Stimulated activated naive CD4-positive, alpha-beta T cell treated with Interleukin-2 at 50 U/mL for 16 hours (primary cell): ENCODE measurements at places on chromosomes 1 and 21.

GRCh38 chr1:23282957-23283356 lies 61.1 kb downstream of the HNRNPR start:
- no peak for DNase-seq

DNA sequence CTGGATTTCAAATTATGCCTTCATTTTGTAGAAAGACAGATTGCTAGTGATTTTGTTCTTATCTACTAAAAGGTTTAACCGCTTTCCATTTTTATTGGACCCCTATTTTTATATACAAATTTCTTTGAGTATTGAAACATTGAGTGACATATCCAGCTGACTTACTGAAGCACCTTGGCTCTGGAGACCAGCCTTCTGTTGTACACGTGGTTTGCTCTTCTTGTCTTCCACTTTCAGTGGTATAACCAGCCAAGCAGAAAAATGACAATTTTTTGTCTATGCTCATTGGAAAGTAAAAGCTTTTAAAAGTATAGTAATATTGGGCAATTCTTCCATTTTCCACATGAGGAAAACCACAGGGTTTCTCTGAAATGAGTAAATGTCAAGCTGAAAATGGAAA lies 4.4 kb downstream of the F13B start:
- no peak for DNase-seq

DNA sequence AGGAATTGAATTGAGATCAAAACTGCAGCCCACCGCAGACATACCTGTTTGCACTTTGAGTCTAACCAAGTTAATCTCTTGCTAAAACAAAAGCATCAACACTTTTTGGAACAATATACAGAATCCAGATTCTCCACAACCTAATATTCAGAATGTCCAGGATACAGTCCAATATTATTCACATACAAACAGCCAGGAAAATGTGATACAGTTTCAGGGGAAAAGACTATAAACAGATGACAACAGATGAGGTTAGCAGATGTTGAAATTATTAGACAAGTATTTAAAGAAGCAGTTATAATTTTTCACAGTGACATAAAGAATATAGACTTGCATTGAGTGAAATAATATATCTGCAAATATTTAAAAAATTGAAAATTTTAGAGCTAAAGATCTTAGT lies 678.1 kb upstream of the CXADR start:
- no peak for DNase-seq

GRCh38 chr1:115313182-115313581 lies 24.9 kb downstream of the NGF start:
- no peak for DNase-seq

GRCh38 chr1:226091461-226091860 lies 28.9 kb downstream of the H3-3A start:
- no peak for DNase-seq

DNA sequence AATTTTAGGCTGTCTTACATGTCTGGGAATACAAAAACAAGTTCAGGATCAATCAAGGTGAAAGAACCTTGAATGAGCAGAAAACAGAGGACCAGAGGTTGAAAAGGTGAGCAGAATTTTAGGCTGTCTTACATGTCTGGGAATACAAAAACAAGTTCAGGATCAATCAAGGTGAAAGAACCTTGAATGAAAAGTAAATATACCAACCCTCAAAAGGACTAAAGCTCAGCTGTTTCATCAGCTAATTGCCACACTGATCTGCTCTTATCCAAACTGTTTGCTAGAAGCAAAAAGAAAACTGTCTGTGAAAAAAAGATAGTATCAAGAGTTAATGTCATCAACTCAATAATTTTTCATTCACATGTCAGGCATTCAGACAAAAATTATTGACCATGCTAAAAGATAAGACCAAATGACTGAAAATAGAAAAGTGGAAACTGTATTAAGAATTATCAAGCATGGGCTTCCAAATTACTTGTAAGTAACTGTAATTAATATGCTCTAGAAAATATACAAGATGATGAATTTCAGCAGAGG lies 69.2 kb downstream of the LTN1 start:
- DNase-seq = no peak

DNA sequence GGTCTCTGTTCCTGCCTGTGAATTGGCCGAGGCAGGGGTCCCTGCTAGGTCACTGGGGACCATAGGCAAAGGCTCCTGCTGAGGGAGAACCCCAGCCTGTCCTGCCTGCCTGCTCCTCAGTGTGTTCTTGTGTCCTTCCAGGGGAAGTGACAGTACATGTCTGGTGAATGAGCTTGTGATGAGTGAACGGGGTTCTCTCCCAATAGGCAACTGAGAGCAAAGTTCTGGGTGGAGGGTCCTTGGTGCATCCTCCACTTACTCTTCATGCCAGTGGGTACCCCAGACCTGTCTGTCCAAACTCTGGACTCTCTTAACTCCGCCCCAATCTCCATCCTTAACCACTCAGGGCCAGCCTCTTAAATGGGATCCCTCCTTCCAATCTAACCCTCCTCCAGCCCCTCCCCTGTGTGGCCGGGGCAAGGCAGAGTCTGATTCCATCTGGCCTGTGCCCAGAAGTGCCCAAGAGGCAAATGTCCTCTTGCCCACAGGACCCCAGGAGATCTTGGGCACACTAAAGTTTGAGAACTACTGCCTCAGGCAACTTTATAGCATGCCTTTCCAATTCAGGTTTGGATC lies 2.0 kb downstream of the XKR8 start:
- no peak for DNase-seq

DNA sequence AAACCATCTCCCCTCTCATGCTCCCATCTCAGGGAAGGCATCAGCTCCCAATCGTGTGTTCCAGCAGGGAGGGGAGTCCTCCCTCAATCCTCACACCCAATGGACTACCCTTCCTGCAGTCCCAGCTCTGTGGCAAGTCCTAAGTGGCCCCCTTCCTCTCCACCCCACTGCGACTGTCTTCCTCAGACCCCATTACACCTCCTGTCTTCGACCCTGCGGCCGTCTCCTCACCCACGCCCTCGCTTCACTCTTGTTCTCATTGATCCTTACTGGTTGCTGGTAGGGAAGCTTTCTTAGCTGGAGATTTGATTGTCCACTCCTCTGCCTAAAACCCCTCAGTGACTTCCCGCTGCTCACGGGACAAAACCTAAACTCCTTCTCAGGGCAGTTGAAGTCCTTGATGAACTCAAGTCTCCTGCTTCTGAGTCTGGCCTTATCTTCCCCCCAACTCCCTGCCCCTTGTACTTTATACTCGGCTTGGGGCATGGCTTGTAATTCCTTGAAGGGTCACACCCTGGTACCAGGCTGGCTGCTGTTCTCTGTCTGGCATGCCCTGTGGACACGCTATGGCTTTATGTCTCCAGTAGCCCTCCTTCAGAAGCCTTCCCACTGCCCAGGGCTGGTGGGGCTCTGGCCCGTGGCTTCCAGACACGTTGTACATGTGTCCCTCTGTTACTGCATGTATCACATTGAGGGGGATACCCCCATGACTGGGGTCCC lies 2.3 kb upstream of the EPS8L3 start:
- no peak for DNase-seq

DNA sequence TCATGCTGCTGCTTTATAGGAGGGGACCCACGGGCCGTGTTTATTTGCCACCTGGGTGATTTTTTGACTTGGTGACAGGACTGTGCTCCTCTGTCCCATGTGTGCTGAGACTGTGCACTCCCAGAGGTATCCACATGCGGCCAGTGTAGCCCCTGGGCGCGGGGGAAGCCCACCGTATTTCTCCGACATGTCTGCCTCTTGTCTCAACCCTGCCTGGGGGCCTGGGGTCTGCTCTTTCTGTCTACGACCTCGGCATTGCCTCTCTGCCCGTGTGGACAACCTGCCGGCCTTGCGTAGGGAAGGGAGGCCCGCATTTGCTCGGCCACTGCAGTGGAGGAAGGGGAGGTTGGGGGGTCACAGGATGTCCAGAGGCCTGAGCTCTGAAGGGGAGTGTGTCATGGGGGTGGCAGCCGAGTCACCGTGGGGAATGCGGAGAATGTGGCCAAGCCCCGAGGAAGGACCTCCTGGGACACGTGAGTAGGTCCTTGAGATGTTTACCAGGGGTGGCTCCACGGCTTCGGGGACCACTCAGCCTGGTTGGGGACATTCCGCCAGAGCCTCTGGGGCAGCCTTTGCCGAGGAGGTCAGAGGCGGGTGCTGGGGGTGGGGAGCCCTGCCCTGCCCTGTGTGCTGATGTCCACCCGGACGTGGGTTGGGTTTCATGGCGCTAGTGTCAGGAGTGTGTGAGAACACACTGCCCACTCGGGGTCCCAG lies 11.0 kb downstream of the PRKCZ start:
- no peak for DNase-seq

GRCh38 chr1:109315288-109315687 lies 8.5 kb upstream of the MYBPHL start:
- no peak for DNase-seq

GRCh38 chr21:36964827-36965719 lies 1.4 kb downstream of the HLCS start:
- no peak for DNase-seq

- DNase-seq = no peak
Observed at GRCh38 chr1:240031009-240031408, 60.7 kb upstream of the FMN2 start.

DNA sequence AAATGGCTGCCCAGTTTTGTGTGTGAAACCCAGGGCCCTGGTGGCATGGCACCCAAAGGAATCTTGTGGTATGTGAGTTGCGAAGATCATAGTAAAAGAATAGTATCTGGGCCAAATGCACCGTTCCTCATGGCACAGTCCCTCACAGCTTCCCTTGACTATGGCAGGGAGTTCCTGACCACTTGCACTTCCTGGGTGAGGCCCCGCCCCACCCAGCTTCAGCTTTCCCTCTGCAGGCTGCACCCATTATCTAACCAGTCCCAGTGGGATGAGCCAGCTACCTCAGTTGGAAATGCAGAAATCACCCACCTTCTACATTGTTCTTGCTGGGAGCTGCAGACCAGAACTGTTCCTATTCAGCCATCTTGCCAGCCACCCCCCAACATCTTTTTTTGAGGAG lies 63.0 kb downstream of the SLC5A9 start:
- DNase-seq = no peak

- DNase-seq = peak; percentile 24
Observed at GRCh38 chr1:224377676-224378006, 21.0 kb downstream of the CNIH4 start.

DNA sequence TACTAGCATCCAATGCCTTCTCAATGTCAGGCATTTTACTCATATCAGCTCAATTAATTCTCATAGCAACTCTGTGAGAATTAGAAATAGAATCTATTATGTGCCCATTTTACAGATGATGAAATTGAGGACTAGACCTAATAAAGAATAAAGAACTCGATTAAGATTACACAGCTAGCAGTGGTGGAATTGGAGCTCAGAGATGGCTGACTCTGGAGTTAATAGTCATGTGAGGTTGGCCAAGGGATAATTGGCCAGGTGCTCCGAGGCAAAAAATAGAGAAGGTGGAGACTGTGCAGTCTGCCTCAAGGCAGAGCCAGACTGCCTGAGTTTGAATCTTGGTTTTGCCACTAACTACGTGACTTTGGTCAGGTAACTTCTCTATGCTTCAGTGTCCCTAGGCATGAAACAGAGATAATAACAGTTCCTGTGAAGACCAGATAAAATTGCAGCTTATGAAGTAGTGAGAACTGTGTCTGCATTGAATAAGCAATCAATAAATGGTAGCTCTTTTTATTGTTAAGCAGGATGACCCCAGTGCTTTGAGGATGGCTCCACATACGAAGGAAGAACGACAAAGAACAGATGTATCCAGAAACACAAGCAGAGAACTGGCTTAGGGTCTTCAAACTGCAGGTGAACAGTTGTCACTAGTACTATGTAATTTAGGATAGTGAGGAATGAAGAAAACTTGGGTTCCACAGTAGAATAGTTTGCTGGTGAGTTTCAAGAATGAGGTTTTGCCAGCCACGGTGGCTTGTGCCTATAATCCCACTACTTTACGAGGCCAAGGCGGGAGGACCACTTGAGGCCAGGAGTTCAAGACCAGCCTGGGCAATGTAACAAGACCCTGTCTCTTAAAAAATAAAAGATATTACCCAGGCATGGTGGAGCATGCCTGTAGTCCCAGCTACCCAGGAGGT lies 6.9 kb upstream of the CCSAP start:
- no peak for DNase-seq

GRCh38 chr1:234706931-234707330 lies 97.0 kb upstream of the IRF2BP2 start:
- DNase-seq = no peak

- peak; percentile 10 for DNase-seq
Observed at GRCh38 chr1:178726087-178726517, 1.1 kb downstream of the RALGPS2 start.

GRCh38 chr21:35582731-35583130 lies 477.6 kb downstream of the SETD4 start:
- DNase-seq = no peak

DNA sequence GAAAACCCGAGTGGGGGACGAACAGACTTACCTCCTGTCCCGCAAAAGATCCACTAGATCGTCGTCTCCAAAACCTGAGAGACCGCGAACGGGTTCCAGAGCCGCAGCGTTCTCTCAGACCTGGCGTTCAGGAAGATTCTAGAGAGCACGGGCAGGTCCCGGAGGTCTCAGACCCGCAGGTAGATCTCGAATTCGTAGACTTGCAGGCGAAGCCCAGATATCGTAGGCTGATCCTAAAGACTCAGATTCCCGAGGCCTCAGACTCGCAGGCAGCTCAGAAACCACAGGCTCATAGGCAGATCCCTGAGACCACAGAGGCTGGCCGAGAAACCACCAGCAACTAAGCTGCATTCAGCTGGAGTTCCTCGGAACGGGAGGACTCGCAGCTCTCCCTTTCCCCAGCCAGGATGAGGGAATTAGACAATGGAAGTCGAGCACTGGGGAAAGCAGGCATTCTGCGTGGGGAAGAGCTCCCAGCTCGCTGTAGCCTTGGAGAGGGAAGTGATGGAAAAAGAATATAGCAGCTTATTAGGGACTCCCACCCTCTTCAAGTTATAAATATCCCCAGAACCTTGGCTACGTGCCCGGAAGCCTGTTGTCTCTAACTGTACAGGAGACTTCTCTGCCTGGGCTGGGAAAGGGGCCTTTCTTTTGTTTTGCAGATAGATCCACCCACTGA lies at the start of gene ZNF436:
Gene ZNF436, minus strand, starts transcription at position 502 of the 679 bp plus-strand sequence. CDS start 1,831 bp downstream, outside the sequence.
- DNase-seq = no peak

DNA sequence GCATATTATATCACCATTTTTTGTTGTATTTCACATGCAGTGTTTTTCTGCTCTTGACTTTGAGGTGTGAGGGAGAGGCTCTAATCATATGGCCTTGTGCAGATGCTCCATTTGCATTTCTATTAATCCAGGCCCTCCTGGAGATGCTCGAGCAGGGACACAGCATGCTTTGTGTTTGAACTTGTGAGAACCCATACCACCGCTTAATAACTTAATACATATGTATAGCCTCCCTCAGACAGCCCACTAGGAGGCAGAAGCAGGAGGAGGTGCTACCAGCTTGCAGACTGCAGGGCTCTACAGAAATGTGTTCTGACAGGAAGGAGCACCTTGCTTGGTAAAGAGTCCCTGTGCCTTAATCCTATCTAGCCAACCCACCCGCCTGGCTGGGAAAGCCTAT lies 155.2 kb downstream of the BARHL2 start:
- DNase-seq = no peak

DNA sequence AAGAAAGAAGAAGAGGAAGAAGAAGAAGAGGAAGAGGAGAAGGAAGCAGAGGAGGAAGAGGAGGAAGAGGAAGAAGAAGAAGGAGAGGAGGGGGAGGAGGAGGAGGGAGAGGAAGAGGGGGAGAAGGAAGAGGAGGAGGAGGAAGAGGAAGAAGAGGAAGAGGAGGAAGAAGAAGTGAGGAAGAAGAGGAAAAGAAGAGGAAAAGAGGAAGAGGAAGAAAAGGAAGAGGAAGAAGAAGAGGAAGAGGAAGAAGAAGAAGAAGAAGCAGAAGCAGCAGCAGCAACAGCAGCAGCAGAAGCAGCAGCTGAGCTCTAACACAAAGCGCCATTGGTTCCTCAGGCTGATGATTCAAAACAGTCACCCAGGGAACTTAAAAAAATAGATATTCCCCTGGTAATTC lies 34.0 kb downstream of the DNAI4 start:
- DNase-seq = no peak

- DNase-seq = no peak
Observed at GRCh38 chr1:94322696-94323095, 85.3 kb upstream of the ARHGAP29 start.
